Heart right ventricle (tissue), 16 donors: ENCODE measurements at places on chromosomes 16 and 17.

DNA sequence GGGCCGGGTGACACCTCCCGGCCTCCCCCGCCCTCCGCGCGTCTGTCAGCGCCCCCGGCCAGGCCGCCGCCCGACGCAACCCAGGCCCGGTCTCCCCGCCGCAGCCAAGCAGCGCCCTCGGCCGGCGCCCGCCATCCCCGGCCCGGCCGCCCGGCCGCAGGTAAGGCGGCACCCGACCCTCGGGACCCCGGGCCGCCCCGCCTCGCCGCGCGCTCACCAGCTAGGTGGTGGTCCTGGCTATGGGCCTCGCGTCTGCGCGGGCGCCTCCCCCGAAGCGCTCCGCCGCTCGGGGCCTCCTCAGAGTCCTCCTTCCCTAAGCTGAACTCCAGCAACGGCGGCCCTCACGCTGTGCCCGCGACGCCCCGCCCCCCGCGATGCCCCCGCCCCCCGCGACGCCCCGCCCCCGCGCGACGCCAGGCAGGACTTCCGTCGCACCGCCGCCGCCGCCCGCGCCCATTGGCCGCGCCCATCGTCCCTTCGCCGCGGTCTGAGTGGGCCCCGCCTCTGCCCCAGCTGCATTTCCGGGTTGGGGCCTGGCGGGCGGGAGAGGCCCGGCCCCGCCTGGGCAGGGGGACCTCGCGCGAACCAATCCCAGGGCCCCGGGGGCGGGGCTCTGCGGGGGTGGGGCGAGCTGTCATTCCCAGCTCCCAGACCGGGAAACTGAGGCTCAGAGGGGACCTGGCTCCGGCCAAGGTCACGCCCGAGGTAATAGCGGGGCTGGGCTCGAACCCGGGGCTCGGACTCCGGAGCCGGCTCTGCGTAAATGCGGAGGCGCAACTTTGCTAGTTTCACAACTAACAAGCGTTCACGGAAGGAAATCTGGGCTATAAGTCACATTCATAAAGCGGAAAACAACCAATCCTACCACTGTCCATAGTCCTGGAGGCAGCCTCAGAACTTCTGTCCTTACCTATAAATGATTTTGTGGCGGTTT is 9.0 kb upstream of the KCTD5 start:
- peak; percentile 97 for DNase-seq

DNA sequence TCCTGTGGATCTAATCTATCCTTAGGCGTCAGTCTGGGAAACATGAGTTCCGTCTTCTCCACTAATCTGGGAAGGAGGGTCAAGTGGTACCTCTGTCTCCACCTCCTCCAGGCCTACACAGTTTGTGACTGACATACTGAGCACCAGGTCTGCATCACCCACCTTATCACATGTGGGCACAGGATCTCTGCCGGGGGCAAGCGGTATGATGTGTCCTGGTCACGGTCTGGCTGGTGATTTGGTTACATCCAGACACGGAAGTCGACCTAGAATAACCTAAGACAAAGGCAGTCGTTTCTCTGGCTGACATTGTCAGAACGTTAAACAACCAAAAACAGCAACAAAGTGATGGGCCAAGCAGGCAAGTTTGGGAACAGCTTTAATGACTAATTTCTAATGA is 82.5 kb upstream of the HSBP1 start:
- DNase-seq = no peak

DNA sequence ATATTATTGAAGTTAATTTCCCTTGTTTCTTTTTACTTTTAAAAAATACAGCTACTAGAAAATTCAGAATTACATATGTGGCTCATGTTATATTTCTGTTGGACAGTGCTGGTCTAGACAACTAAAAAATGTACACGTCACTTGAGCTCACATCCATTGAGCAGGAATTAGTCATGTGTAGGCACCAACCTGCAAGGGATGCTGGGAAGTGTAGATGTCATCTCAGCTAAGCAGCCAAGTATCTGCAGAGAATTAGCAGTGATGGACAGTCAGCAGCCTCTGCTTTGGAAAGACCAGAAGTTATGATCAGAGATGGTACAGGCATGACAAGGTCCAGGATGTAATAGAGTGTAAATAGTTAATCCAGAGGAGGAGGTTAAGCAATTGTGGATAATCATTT is 87.1 kb upstream of the HS3ST2 start:
- no peak for DNase-seq

GRCh38 chr16:11117576-11118211 is 138.3 kb downstream of the SOCS1 start:
- no peak for DNase-seq

DNA sequence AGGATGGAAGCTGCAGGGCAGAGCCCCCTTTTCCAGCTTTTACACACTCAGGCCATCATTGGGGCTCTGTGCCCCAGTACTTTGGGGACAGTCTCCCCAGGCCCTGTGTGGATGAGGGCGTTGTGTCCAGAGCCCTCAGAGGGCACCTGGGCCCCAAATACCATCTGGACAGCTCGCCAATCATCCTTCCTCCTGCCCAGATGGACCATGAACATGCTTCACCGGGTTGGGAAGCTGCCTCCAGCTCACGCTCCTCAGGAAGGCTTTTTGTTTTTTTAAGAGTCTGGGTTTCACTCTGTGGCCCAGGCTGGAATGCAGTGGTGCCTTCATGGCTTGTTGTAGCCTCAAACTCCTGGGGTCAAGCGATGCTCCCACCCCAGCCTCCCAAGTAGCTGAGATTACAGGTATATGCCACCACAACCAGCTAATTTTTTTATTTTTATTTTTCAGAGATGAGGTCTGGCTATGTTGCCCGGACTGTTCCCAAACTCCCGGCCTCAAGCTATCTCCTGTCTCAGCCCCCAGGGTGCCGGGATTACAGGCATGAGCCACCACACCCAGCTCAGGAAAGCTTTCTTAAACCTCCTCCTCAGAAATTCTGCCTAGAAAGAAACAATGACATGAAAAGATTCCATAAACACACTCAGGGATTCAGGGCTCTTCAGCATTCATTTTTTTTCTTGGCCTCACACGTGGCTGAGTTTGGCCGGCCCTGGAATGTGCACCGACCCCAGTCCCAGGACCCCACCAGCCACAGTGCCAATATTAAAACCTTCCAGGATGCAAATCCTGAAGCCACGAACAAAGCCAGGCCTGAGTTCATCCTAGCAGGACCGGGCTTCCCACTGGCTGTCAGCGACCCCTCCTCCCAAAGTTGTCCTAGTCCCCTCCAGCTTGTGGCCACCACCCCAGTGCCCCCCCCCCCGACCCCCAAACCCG is 27.4 kb upstream of the ZNF423 start:
- DNase-seq = no peak

- DNase-seq = no peak
These were observed 33.8 kb upstream of the SALL1 start for GRCh38 chr16:51184702-51185433.

GRCh38 chr16:79215289-79215688 is 385.2 kb downstream of the MAF start:
- no peak for DNase-seq

DNA sequence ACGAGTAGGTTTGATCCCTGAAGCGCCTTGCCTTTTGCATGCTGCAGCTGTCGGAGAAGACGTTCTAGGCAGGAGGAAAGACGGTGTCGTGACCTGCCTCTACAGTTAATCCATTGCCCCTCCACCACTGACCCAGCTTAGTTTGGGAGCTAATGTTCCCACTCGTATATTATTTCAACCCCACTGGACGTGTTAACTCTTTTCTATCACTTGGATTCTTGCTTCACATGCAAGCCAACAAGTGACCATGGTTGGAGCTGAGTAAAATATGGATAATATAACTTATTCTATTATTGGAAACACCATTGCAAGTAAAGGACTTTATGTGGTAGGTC is 681 bp downstream of the CALCOCO2 start:
- DNase-seq = no peak

- DNase-seq = no peak
These were observed 7.6 kb downstream of the RNF166 start for GRCh38 chr16:88698646-88699045.

GRCh38 chr17:43832976-43833829 is at the start of gene MPP3:
TSS of gene MPP3 (minus strand) at chr17:43833146. CDS start at chr17:43831906, 1,240 bp downstream.
- peak; percentile 76 for DNase-seq

DNA sequence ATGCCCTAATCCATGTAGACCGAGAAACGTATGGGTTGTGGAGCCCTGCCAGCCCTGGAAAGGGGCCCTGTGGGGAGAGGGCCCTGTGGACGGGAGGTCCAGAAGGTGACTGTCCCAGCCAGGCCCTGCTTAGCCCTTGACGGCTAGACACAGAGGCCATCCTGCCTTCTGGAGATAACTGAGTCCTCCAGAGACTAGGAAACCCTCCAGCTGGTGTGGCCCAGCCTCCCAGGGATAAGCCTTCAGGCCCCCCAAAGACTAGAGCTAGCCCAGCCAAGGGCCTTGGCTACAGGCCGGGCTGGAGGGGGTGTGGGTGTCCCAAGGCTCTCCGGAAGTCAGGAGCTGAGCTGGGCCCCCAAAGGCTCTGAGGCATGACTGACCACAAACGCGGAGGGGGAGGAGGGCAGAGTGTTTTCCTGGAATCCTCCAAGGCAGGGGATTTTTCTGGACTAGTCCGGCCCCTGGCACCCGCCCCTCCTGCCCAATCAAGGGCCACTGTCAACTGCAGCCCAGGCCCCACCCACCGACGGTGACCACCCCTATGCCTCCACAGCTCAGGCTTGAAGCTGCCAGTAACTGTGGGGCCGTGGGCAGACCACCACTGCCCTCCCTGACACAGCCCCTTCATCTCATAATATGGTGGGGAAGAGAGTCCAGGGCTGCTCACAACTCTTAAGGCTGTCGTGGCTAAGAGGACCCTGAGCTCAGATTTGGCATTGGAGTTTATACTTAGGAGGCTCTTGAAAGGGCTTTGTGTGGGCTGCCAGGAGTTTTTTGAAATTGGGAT is 885 bp upstream of the VASN start:
- DNase-seq = peak; percentile 82

DNA sequence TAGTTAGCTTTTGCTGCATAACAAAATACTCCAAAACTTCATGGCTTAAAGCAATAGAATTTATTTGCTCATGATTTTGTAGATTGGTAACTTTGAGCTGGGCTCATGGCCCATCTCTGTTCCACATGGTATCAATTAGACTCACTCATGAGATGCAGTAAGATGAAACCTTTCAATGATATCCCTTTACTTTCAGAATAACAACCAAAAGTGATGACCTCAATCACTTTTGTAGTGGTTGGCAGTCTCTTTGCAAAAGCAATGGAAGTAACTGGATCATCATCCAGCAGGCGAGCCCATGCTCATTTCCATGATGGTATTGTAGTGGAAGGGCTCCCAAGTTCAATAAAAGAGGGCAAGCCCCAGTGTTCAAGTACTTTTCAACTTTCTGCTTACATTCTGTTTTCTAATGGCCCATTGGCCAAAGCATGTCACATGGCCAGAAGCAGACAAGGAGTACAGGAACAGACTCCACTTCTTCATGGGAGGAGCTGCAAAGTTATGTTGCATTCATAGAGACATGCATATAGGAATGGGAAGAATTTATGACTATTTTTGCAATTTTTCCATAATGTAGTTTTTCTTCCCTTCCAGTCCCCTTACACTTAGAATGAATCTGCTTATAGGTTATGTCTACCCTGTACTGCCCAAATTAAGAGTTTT is 41.7 kb downstream of the EFCAB5 start:
- no peak for DNase-seq

GRCh38 chr17:79978548-79978855 is 57.2 kb downstream of the TBC1D16 start:
- no peak for DNase-seq

- no peak for DNase-seq
These were observed 3.2 kb downstream of the RHBDL3 start for GRCh38 chr17:32268734-32269288.

GRCh38 chr16:9966569-9967157 is 215.6 kb downstream of the GRIN2A start:
- no peak for DNase-seq

DNA sequence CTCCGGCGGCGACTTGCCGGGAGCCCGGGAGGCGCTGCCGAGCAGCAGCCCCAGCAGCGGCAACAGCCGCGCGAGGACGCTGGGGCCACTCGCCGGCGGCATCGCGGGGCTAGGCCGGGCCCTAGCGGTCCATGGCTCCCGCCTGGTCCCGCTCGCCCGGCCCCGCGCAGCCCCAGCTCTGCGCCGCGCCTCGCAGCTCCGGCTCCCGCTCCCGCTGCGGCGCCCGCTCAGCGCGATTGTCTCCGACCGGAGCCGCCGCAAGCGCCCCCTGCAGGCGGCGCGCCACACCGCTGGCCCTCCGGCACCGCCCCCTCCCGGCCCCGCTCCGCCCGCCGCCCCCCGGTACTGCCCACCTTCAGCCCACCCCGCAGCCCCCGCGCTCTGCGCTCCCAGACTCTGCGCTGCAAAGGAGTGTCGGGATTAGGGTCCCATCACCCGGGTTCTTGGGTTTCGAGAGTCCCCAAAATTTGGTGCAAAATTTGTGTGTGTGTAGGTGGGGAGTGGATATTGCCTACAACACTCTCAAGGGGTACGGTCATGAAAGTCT is at the start of gene FAM171A2:
Gene FAM171A2 (minus strand): TSS at position 241 of the 547 bp plus-strand sequence. CDS start 139 bp downstream, at position 102.
- DNase-seq = no peak

DNA sequence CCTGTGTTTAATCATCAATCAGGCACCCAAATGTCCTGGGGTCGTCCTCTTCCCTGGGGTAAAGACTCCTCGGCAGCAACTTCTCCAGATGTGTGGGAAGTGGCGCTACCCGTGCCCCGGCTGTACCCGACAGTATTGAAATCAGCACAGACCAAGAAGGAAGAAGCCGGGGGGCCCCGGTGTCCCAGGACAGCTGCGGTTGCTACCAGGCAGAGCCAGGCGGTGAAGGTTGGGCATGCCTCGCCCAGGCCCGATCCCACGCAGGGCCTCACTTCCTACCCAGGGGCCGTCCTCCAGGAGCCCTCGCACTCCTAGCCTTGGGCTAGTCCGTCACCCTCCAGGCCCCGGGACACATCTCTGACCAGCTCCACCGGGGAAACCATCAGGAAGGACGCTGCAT is 9.0 kb upstream of the CCDC154 start:
- no peak for DNase-seq

DNA sequence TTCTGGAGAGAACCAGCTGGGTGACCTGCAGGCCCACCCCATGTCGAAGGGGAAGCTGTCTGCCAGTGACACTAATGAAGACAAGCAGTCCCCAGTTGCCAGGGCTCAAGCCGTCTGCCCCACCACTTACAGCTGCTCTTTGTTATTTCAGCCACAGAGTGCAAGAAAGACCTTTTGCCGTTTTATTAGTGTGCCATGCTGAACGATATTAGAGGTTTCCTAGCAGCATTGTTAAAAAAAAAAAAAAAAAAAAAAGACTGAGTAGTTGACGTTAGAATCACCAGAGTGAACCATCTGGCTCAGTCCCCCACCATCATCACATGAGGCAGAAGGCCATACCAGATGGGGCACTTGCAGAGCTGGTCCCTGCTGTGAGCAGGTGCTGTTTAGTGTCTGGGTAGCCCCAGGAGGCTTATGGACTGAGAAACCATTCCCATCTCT is 26.5 kb upstream of the SLC39A11 start:
- DNase-seq = no peak

DNA sequence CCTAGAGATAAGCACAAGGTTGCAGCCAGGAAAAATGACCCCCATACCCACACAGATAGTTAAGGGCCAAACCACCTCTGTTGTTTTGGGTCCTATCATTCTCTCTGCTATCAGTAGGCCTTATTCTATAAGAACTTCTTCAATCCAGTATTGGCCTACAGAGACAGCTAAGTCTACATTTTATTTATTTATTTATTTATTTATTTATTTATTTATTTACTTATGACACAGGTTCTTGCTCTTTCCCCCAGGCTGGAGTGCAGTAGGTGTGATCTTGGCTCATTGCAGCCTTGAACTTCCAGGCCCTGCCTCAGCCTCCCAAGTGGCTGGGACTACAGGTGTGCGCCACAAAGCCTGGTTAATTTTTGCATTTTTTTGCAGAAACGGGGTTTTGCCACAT is 7.5 kb upstream of the MAPT start:
- DNase-seq = no peak
